ENCODE measurements at places on chromosomes 7 and 10.

DNA sequence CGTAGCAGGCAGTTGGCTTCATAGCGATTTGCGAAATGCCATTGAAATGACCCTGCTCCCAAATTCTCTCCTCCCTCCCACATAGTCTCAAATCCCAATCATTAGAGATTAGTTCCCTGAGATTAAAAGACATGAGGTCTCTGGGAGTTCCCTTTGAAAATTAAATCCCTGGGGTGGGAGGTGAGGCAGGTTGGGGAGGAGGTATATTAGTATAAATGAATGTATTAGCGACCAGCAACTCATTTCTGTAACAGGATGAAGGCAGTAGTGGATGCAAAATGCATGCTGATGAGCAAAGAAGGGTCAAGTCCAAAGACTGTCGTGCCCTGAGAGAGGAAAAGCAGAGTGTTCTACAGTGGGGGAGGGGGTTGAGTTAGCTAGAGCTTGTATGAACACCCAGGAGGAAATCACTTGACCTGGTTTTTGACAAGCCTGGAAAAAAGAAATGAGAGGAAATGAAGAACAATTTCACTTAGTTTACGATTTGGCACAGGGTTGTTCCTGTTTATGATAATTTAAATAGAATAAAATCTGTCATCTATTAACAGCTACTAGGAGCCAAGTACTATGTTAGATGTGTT is 79.6 kb upstream of the MTPN start:
- DNase-seq = no peak

GRCh38 chr10:73366381-73367298 is 8.0 kb upstream of the CFAP70 start:
- DNase-seq = no peak

- no peak for DNase-seq
These were observed 2.9 kb downstream of the BHLHA15 start for GRCh38 chr7:98213888-98214810.

DNA sequence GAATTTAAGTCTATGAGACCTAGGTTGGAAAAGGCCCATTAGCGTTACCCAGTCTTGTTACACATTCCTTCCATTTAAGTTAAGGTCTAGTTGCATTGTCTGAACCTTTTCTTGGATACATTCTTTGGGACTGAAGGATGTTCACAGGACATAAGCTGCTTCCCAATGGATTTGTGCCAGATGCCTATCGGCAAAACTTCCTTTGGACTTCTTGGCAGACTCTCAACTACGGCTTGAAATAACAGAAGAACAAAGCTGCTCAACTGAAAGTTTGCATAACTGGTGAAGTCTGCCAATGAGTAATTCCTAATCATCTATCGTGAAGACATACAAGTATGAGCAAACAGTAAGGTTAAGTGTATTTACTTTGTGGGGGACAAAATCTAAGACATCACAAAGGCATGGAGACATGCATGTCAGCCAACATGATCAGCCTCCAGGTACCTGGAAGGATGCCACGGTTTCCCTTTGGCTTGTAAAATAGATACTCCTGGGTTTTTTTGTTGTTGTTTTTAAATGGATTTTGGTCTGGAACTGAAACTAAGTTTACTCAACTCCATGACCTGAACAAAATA is 35.4 kb downstream of the MALSU1 start:
- peak; percentile 97 for DNase-seq

DNA sequence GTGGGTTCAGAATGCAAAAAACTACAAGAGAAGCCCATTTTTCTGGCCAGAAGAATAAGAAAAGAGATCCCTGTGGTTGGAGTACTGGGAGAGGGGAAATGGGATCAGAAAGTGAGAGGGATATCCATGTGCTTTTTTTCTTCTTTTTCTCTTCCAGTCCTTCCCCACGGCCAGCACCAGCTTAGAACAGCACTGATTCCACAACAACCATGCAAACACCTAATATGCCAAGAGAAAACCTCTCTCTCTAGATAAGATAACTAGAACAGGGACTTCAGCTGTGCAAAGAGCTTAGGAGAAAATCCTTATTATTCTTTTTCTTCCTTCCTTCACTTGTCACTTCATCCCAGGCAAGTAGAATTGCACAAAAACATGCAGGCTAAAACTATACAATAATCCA is 83.5 kb downstream of the ELAPOR2 start:
- no peak for DNase-seq

- DNase-seq = no peak
These were observed 14.7 kb downstream of the ATAD1 start for GRCh38 chr10:87803328-87803727.

GRCh38 chr7:88132725-88133124 is 87.1 kb downstream of the SRI start:
- no peak for DNase-seq

DNA sequence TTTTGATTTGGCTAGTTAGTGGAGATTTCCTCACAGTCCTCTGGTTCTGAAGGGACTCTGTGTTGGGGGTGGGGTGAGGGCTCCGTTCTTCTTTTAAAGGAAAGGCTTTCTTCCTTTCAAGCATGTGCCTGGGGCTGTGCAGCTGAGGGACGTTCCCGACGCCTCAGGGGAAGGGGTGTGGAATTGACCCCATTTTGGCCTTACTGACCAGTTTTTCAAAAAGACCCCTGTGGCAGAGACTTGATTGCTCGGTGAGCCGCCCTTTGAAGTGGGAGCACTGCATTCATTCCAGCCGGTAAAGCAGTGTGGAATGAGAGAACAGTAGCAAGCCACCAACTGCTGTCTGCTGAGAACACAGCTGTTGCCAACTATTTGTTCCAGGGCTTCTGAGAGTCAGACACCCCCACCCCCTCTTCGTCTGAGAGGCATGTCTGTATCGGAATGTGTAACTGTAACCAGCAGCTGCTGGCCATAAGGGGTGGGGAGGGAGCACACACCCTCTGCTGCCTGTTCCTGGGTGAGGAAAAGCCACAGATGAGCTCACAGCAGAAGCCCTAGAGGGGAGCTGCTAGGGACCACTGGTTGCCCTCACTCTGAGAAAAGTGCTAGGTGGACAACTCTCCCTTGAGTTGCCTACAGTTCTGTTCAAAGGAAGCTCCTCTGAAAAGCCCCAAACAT is 33.2 kb downstream of the WBP1L start:
- DNase-seq = peak; percentile 99

DNA sequence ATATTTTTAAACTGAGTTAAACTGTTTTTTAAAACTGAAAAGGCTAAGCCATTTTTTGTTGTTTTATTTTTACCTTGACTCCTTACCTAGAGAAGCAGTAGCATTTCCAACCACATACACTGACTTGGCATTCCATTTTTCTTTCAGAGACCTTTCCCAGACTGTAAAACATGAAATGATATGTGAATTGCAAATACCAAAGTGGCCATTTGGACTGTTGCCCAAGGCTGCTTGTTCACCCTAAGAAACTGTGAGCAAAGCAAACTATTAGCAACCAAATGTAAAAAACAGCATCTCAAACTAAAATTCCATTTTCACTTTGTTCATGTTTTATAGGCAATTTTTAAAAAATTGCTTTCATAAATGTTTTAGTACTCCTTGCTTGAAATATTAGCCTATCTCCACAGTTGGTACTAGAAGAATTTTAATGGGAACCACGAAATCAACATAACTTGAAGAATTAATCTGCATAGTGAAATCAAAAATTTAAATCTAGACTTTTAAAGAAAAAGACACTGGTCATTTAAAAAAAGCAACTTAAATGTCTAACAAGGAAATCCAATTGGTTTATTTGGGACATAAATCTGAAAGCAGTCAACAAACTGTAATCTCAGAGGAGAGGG is 10.8 kb downstream of the UROS start:
- peak; percentile 42 for DNase-seq

- peak; percentile 93 for DNase-seq
These were observed 319.8 kb upstream of the PHYHIPL start for GRCh38 chr10:58856508-58857240.

GRCh38 chr7:136074843-136075242 is 97.7 kb upstream of the MTPN start:
- peak; percentile 4 for DNase-seq

- no peak for DNase-seq
These were observed 161.7 kb downstream of the HECW1 start for GRCh38 chr7:43273939-43274719.

DNA sequence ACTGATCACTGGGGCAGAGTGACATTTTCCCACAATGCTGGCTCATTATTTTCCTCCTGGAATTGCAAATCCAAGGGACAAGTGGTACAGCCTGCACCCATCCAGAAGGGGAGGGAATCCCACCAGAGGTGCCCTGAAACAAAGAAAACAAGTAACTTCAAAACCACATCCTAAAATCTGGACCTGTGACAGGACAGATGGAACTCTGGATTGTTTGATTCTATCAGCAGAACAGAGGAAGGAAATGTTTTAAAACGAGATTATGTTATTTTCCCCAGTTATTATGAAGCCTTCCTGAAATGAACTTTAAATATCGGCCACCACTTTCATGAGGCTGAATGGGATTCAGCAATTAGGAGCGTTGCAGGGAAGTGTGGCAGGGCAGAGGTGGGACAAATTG is 62.2 kb upstream of the ECHDC3 start:
- DNase-seq = no peak

GRCh38 chr7:14836571-14837189 is 65.9 kb downstream of the DGKB start:
- DNase-seq = peak; percentile 83

- DNase-seq = no peak
These were observed 1138.6 kb upstream of the SORCS1 start for GRCh38 chr10:108303149-108303548.

GRCh38 chr10:120494313-120494710 is 37.3 kb downstream of the PLPP4 start:
- DNase-seq = no peak

GRCh38 chr10:22618078-22618785 is 96.1 kb downstream of the PIP4K2A start:
- no peak for DNase-seq

DNA sequence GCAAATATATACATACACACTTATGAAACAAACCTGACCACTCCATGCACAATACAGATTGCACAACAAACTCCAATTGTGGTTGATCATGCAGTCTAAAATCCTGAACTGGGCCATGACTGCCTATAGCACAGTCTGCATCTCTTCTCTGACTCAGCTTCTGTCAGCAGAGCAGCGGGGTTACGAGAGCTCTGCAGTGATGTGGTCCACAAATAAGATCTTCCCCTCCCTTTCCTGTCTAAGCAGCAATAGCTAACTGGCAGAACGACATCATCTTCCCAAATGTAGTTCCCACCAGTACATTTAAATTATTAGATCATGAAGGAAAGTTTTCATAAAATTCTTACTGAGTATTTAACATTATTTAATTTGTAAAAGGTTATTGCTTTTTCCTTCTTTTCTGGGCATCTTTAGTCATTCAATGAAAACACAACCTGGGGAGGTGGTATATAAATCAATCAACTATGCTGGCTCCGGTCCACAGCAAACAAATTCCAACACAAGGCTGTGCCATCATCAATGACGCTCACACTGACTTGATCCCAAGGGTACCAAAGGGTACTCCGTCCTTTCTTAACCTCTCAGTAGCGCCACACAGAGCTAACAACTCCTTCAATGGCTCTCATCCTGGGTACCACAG is 17.1 kb downstream of the ARHGAP21 start:
- peak; percentile 94 for DNase-seq

DNA sequence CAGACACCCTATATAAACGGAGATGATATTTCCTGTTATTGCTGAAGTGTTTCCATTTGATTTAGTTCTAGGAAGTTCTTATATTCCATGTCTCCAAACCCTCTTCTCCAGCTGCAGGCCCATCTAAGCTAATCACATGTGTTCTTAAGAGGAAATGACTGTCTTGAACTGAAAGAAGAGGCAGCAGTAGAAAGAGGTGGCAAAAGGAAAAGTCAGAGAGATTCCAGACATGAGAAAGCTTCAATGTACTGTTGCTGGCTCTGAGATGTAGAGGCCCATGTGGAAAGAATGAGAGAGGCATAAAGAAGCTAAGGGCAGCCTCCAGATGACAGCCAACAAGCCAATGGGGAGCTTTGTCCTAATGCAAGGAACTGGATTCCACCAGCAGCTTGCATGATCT is 287.2 kb downstream of the GFRA1 start:
- DNase-seq = peak; percentile 1
